Heart right ventricle (tissue), 16 donors: ENCODE measurements at places on chromosomes 2 and 18.
A peak's percentile ranks its signal among the peaks of the same experiment; 100 is the strongest.

GRCh38 chr2:238773472-238773871, 74.4 kb upstream of the TWIST2 start:
- DNase-seq = no peak

GRCh38 chr2:205763708-205764211, 81.5 kb downstream of the NRP2 start:
- DNase-seq = peak; percentile 37

GRCh38 chr2:131140581-131140980, 35.4 kb downstream of the PLEKHB2 start:
- DNase-seq = no peak

- DNase-seq = no peak
Measured at GRCh38 chr2:53211201-53211774, 556.3 kb upstream of the CHAC2 start.

DNA sequence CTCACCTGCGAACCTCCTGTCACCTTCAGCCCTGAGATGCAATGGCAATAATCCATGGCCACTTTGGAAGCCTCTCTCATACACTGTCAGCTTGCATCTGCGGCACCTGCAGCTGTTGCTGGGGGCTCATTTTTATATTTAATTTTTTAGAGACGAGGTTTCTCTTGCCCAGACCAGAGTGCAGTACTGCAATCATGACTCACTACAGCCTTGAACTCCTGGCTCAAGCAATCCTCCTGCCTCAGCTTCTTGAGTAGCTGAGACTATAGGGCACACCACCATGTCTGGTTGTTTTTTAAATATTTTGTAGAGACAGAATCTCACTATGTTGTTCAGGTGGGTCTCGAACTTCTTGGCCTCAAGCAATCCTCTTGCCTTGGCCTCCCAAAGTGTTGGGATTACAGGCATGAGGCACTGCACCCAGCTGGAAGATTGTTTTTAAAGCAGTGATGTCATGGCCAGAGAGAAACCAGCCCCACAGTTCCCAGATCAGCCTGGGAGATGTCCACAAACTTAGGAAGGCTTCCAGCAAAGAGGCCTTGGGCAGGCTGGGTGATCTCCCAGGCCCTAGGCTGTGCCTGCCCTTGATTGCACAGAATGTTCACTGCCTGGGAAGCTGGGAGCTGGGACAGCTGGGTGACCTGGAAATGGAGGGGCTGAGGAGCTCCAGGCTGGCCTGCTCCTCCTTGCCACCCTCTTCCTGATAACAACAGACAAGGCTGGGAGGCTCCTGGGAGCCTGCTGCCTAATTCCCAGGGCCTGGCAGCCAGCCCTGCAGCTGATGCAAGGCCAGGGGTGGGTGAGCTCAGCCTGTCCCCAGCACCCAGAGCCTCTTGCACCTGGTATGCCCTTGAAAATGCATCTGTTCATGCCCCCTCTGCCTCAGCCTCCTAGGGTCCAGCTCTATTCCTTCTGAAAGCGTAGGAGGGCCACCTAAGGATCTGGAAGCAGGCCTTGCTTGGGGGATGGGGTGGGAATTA, 27.1 kb downstream of the SH2D6 start:
- DNase-seq = no peak

DNA sequence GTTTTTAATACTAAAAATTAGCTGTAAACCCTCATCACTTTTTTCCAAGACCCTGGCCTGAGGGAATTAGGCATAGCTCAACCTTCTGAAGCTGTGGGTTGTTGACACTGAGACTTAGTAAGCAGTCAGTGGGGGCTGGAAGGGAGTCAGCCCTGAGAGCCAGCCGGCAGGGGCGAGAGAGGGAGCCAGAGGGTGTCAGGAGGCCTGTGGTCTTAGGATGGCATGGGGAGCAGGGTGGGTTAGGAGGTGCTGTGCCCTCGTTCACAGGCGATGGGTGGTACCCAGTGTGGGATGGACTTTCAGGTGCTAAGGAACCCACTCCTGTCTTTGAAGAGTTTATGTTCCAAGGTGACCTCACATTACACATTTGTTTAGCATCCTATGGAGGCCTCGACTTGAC, 49.3 kb downstream of the IL1RL2 start:
- no peak for DNase-seq

DNA sequence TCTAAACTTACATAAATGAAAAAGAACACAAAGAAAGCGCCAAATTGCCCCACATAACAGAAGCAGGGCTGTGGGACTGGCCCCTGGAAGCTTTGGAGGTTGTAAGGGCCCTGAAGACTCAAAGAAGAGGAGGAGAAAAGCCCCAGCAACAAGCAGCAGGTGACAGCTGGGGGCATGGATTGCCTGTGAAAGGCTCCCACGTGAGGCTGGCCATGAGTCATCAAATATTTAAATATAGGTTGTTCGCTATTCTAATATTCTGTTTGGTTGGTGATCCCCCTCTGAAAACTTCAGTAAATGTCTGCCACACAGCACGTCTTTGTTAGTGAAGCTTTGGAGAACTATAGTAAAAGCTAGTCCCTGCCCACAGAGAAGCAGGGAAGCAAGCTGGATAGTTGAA, 132.4 kb downstream of the MREG start:
- DNase-seq = no peak

DNA sequence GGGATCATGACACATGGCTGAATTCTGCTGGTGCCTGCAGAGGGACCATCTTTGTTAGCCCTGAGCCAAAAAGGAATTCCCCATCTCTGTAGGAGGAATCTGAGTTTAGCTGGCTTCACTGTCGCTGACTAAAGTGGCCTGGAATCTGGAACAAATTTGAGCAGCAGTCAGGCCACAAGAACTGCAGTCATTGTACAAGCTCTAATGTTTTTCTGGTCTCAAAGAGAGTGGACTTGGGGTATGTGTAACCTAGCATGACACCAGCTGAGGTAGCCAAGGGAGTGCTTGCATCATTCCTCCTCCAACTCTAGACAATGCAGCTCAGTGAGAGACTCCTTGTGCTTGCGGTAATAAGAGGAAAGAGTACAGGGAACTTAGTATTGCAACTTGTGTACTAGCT, 539.1 kb upstream of the LRRTM4 start:
- no peak for DNase-seq
